CD4-positive, alpha-beta T cell treated with Interleukin-15 for 1 hour (primary cell): ENCODE measurements at places on chromosomes 5 and 9.
A peak's percentile ranks its signal among the peaks of the same experiment; 100 is the strongest.

GRCh38 chr5:121027636-121028035 is 563.5 kb downstream of the PRR16 start:
- no peak for DNase-seq

GRCh38 chr9:61666849-61667371 is 477.1 kb downstream of the SPATA31A7 start:
- DNase-seq, result no peak

DNA sequence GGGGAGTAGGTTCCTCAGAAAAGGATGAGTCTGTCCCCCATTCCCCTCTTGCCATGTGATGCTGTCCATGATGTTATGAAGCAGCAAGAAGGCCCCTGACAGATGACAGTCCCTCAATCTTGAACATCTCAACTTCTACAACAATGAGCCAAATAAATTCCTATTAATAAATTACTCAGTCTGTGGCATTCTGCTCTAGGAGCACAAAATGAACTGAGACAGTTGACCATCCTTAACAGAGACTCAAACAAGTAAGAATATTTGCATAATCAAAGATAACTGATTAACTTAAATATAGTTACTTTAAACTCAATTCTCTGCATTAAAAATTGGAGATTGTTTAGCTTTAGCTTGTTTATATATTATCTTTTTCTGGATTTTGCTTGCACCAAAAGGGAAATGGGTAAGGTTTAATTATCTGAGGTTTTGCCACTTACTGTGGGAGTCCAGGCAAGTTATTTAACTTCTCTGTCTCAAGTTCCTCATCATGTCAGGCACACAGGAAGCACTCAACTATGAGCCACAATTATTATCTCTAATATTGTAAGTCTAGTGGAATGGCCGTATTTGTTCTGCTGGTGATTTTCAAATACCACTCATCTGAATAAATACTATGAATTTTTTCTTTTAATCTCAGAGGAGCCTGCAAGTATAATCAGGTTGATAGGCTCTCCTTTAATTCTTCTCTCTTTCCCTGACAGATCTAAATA is 162.9 kb downstream of the TSSK1B start:
- DNase-seq, result no peak

DNA sequence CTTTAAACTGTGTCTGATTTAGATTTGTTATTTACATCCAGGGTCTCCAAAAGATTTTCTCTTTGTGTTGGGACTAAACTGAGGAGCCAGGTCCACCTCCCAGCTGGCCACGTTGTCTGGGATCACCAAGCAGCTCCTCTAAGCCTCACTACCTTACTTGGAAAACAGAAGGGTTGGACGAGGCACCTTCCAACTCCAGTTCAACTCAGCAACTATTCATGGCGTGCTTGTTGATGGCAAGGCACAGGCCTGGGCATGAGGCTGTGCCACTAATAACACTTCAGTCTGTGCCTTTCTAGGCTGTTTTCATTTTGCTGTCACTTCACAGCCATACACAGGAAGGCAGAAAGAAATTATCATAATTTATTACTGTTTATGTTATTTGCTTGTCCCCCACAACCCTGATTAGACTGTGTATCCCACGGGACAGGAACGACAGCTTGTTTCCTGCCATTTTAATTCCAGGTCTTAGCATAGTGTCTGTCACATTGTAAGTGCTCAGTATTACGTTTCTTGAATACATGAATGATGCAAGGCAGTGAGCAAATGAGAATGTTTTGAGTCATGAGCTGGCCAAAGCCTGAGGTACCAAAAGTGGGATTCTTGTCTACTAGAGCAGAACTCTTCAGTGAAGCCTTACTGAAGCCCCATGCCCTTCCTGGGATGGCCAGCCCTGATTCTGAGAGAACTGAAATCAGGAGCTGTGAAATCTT is 125.8 kb downstream of the GALNT10 start:
- no peak for DNase-seq

- no peak for DNase-seq
Measured at GRCh38 chr9:122055701-122056100, 37.4 kb downstream of the TTLL11 start.

GRCh38 chr5:107541400-107541799 is 129.3 kb downstream of the EFNA5 start:
- DNase-seq, result no peak

DNA sequence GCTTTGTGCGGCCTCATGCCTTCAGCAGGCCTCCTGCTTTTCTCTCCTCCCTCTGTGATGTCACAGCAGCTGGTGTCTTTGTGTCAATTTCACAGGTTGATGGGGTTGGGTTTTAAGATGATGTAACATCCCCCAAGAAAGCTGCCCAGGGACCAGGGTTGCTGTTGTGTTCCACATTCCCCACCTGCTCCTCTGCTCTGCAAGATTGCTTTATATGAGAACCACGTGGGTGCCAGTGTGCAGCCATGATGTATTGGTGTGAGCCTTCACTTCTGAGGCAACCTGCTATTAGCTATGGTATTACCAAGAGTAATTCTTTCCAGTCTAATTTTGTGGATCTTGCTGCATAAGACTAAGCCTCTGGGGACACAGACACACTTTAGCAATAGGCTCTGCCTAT is 213.0 kb upstream of the ADAMTS16 start:
- no peak for DNase-seq

- DNase-seq, result no peak
Measured at GRCh38 chr9:16561121-16561520, 309.3 kb downstream of the BNC2 start.

DNA sequence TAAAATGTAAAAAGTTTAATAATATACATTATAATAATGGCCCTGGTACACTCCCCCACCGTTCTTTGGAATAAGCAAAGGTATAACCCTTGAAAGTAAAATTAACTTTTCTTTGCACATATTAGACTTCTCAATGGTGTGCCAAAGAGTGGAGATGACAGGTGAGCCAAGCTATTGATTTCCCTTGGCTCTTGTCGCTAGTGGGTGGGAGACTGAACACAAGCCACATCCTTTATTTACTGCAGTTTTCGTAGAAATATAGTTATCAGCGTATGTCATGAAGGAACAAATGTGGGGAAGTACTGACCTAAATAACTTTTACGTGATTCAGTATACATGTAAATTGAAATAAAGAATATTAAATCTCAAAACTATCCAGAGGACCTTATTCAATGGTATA is 549.3 kb downstream of the RAB3C start:
- peak; percentile 44 for DNase-seq

DNA sequence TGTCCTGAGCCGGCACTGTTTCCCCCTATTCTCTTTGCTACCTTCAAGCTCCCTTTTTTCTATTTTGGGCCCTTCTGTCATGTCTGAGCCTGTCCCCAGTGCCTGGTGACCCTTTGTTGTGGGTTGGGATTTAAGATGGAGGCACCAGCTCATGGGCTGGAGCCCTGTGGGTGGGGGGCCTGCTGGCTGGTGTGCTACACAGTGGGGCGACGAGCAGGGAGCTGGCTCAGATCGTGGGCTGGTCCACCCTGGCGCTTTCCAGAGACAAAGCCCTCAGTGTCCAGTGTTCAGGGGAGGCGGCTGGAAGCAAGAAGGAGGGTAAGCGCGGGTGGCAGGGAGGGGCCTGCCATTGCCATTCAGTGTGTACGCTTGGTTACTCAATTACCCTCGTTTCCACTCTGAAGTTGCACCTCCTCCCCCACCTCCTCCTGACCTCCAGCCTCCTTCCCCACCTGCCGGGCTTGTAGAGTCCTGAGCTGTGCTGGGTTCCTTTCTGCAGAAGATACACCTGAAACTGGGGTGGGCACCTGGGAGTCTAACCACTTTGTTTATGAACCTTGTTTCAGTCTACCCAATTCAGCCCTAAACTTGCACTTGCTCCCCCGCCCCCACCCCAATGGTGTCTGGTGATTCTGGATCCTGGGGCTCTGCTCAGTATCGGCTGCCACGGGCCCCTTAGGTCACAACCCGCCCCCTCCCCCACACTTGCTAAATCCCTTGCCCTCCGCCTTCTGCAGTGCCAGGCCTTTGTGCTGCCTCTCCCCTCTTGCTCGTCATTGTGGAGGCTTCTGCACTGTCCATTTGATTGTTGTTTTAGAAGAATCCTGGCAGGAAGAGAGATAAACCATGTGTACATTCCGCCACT is 49.9 kb downstream of the MVB12B start:
- no peak for DNase-seq

DNA sequence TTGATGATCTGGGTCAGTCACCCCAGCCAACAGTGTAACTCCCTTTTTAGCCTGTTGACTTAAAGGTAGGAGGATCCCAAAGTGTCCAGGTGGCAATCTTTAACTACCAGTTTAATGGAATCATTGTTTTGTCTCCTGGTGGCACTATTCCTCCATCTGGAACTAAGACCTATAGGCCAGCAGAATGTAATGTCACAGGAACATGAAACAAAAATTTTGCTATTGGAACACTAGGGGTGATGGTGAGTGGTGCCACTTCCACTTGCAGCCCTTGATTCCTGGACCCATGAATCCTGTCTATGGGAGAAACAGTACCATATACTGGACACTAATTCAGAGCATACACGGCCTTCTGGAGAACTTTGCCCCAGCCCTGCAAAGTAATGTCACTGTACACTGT is 219.5 kb upstream of the RASA1 start:
- no peak for DNase-seq

DNA sequence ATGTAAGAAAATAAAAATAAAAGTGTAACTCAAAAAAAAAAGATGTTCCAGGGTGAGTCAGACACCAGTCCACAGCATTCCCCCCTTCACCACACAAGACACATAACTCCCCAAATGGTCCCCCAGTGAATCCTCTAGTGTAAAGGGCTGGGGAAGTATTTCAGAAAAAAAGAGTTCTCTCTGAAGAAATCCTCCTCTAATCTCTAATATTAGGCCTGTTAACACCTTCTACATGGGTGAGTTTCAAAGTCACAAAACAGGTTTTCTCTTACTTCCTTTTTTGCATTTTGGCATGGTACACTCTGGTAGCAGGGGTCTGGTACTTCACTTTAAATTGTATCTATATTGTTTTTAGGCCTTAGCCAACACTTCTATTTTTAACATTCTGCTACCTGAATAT is 28.2 kb downstream of the RNF145 start:
- no peak for DNase-seq

DNA sequence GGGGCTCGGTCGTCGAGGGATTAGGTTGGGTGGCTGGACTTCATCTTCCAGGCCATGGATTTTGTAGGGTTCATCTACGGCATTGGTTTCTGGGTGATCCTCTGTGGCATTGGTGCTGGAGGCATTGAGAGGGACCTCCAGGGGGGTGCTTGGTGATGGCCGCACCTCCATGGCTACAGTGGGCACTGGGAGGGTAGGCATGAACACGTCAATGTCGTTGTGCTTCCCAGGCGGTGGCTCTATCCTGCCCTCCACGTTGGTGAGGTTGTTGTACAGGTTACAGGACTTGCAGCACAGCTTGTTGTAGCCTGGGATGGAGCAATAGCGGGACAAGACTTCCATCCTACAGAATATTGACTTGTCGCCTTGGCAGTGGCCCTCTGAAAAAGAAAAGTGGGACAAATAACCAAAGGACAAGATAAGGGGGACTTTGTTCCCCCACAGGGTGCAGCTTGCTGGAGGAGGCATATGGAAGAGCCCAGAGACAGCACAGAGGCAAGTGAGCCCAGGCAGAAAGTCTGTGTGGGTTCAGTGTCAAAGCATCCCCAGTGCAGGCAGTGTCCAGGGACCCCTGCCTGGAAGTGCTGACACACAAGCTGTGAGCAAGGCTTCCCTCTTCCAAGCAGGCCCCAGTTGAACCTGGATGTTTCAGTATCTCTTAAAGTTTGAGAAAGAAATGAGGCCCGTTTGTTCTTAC is 53.9 kb downstream of the ZNF354C start:
- DNase-seq, result no peak

GRCh38 chr9:114223564-114224246 is 68.4 kb downstream of the COL27A1 start:
- DNase-seq, result no peak

DNA sequence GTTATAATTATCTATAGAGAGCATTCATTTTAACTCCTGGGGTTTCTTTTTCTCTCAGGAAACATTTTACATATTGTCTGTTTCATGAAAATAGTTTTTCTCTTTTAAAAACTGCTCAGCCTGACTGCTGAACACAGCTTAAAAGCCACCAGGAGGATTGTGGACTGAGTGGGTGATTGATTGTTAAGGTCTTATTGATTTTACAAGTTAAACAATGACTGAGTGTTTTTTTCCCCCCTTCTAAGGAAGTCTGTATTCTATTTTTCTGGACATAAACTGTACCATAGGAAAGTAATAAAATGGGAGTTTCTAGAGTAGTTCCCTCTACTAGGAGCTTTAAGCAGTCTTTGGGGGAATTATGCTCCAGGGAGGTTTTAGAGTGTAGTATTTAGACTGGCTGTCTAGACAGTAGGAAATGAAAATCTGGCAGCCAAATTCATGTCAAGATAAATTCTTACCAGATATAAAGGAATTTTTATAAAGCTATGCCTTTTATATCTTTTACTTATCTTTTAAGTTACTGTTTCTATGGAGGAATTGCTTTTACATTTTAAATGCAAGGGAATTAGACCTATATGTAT is 463.9 kb downstream of the PRR16 start:
- no peak for DNase-seq

- DNase-seq, result no peak
Measured at GRCh38 chr5:155101697-155102096, 88.1 kb downstream of the KIF4B start.

DNA sequence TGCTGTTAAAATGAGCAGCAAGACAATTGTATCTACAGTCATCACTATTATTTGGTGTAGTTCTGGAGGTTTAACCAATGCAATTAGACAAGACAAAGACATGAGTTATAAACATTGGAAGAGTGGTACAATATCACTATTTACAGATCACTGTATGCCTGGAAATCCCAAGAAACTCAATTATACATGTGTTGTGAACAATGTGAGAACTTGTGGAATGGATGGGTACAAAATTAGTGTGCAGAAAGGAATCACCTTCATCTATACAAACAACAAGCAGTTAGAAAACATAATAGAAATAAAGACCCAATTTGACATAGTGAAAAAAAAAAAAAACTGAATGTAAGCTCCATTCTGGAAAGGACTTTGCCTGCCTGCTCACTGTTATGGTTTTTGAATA is 12.4 kb upstream of the CCDC112 start:
- no peak for DNase-seq

- no peak for DNase-seq
Measured at GRCh38 chr5:23007236-23007635, 154.1 kb upstream of the CDH12 start.

DNA sequence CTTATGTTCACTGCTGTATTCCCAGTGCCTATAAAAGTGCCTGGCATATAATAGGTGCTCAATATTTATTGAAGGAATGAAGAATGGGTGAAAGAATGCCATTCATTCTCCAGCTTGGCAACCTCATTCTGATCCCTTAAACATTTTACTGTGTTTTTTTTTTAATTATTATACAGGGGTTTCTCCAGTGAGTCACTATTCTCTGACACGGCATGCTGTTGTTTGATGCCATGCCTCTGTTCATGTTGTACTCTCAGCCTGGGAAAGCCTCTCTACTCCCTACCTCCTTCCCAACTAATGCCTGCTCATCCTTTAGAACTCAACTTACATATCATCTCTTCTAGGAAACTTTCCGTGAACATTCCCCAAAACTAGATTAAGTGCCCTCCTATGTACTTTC is 70.2 kb upstream of the PHF24 start:
- DNase-seq, result no peak

DNA sequence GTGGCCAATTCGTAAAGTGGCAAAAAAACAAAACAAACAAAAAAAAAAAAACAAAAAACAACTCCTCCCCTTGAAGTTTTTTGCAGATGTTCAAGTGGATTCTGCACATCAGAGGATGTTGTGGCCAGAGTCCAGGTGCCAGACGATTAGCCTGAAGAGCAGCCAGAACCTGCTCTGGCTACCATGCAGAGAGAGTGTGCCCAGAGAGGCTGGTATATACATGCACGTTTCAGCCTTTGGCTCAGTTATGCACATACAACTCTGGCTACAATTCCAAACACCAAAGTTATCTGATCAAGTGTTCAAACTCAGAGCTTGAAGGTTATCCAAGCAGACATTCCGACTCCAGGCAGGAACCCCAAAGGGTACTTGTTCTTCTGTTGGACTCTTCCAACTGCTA is 34.7 kb downstream of the GGTA1 start:
- no peak for DNase-seq
